ENCODE measurements at places on chromosomes 5 and 9.
A peak's percentile ranks its signal among the peaks of the same experiment; 100 is the strongest.

DNA sequence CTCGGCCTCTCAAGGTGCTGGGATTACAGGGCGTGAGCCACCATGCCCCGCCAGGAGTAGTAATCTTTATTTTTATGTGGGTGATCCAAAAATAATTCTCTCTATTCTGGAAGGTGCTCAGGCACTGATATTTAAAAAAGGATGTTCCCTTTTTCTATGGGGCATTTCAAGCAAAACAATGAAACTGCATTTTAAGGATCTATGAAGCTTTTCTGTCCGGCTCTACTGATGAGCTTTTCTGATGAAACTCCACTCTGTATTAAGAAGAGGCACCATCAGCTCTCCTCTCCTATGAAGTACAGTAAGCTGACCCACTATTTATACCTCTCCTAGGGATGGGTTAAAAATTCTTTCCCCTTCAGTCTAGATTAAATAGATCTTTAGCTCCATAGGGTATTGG is 7.4 kb downstream of the ADAM19 start:
- DNase-seq, result no peak

GRCh38 chr9:132879457-132880323 is 992 bp downstream of the SPACA9 start:
- DNase-seq, result no peak

DNA sequence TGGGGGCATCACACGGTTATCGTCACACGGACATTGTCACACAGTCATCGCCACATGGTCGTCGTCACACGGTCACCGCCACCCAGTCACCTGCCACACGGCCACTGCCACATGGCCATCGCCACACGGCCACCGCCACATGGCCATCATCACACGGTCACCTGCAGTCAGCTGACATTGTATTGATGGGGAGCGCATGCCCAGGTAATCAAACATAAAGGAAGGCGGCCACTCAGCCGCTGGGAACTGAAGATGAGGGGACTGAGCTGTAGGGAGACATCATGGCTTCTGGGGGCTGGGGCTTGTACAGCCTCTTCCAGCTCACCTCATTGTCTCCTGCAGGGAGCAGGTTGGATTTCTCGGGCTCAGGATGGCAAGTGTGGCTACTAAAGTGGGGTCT is 49.2 kb downstream of the MRPL36 start:
- DNase-seq, result no peak

GRCh38 chr9:98457726-98458370 is 202.4 kb upstream of the TBC1D2 start:
- DNase-seq, result no peak

DNA sequence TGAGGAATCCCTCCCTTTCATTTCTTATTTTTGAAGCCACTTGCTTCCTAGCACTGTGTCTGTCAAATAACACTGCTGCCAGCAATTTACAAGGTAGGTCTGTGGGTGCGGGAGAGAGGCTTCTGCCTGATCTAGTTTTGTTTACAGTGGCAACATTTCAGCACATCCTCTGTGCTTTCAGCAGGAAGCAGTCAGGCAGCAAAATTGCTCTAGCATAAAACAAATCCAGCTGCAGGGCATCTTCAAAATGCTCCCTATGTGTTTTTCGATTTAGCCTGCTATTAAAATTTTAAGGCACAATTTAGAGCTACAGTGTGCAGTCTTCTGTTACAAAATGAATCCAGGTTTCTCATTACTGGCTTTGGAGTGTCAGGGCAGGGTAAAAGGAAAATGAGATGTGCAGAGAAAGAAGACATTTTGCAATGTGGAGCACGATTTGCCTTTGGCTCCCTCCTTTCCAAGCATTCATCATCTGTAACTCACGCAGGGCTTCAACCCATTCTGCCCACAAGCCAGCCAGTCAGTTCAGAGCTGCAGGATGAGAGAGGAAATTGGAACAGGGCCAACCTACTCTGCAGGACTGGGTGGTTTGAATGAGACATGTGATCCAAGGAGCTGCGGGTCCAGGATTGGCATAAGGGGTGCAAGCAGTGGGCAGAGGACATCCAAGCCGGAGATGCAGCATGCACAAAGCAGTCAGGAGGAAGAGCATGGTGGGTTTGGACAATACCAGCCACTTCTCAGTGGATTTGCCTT is 143.4 kb upstream of the APC start:
- no peak for DNase-seq

- no peak for DNase-seq
Observed at GRCh38 chr9:92637326-92637725, 32.6 kb downstream of the IPPK start.

DNA sequence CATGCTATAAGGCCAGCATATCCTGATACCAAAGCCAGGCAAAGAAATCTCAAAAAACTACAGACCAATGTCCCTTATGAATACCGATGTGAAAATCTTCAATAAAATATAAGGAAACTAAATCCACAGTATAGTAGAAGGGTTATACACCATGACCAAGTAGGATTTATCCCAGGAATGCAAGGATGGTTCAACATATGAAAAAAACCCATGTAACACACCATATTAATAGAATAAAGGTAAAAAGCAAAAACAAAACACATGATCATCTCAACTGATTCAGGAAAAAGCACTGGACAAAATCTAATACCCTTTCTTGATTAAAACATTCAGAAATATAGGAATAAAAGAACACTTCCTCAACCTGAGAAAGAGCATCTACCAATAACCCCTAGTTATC is 6.1 kb downstream of the FBXL17 start:
- DNase-seq, result no peak

DNA sequence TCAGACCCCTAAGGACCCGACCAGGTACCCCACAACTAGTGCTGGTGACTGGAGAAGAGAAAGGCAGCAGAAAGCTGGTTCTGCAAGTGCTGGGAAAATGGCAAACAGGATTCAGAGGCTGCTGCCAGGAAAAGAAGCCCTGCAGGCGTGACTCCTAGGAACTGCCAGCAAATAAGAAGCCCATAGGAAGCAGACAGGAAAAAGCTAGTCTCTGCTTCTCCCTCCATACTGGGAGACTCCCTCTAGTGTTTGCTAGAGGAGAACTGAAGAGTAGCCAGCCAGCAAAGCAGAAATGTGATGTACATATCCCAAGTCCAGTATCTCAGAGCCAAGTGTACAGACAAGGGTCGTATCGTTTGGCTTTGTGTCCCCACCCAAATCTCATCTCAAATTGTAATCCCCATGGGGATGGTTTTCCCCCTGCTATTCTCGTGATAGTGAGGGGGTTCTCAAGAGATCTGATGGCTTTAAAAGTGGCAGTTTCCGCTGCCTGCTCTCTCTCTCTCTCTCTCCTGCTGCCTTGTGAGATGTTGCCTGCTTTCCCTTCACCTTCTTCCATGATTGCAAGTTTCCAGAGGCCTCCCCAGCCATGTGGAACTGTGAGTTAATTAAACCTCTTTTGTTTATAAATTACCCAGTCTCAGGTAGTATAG is 38.1 kb upstream of the TUSC1 start:
- DNase-seq, result no peak

- no peak for DNase-seq
Observed at GRCh38 chr5:129103397-129103796, 8.8 kb downstream of the ISOC1 start.

DNA sequence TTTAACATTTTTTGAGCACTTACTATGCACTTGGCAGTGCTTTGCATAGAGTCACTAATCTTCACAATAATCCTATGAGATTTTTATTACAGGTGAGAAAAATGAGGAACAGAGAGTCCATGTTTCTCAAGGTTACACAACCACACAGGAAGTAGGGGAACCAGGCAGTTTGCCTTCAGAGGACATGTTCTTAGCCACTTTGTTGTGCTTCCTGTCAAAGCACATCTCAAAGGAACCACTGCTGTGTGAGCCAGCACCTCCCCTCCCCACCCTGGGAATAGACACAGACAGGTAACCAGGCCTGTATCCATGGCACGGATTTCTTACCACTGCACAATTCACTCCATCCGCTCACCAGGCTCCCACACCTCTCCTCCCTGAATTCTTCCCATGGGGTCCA is 6.3 kb upstream of the DNAJB5 start:
- DNase-seq, result no peak

GRCh38 chr9:121690316-121690715 is 38.9 kb downstream of the DAB2IP start:
- no peak for DNase-seq

- no peak for DNase-seq
Observed at GRCh38 chr5:142600092-142600491, 85.8 kb downstream of the FGF1 start.

DNA sequence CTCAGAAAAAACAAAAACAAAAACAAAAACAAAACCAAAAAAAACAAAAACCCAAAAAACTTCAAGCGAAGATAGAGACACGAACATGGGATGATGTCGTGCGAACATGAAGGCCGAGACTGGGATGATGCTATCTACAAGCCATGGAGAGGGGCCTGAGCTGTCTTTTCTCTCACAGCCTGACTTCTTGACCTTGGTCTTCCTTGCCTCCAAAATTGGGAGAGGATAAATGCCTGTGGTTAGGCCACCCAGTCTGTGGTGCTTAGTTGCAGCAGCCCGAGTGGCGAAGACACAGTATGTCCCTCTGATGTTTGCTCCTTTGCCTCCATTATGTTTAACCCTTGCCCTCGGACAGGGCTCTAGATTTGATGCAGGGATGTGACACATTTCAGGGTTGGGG is 130.4 kb upstream of the BASP1 start:
- no peak for DNase-seq

DNA sequence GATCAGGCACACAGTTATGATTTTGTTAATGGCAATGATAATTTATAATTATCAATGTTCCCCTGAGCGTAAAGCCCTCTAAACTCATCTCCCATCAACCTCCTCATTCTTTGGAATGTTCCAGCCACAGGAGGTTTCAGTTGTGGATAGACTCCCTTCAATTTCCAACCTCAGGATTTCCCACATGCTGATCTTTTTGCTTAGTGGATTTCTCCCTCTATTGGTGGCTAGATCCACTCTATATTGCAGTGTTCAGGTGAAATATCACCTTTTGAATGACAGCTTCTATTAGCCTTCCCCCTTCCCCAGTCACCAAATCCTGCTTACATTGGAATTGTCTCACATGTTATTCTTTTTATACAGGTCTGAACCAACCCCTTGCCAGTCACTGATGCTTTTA is 113.9 kb downstream of the CDH10 start:
- DNase-seq, result no peak

DNA sequence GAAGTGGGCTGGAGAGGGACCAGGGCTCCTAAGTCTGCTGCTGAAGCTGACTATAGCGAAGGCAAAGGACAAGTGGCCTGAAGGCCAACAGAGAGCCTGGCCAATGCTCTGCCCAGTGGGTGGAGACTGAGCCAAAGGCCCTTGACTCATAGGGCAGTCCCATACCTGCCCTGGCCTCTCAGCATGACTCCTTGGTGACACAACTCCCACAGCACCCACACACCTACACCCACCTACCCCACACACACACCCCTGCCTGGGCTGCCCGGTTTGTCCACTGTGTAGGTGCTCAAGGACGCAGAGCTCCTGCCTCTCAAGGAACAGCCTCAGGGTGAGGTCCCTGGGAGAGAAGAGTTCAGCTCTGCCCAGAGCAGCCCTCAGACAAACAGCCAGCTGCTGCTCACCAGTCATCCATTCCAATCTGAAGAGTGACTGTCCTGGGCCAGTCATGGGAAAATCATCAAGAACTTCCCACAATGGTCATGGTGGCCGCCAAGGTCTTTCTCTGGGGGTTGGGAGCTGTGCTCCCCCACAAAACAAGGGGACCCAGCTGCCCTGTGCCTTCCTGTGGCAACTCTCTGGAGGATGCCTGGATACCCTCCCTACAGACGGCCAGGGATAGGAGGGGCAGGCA is 5.0 kb downstream of the TNIP1 start:
- DNase-seq, result no peak

GRCh38 chr5:133113331-133114061 is 61.7 kb downstream of the HSPA4 start:
- no peak for DNase-seq

DNA sequence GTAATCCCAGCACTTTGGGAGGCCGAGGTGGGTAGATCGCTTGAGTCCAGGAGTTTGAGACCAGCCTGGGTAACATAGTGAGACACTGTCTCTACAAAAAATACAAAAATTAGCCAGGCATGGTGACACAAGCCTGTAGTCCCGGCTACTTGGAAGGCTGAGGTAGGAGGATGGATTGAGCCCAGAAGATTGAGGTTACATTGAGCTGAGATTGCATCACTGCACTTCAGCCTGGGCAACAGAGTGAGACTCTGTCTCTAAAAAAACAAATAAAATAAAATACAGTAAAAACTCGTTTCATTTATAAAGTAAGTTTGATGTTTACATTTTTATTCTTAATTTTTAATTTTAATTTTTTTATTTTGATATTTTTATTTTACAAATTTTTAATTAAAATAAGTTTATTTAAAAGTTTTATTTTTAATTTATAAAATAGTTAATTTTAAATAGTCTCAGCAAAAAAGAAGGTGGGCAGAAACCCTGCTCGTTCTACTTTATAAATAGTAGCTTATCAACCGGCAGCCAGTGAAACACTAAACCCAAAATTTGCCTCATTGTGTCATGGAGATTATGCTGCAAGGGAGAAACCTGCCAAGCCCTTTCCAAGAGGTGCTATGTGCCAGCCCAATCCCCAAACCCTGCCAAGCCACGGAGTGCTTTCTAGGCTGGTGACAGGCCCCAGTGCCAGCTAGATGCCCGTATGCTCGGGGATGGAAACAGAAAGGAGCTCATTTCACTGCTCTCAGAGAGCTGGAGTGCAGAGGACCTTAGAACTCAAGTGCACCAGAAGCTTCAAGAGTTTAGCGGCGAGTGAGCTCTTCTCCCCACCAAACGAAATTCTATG is 38.9 kb downstream of the SERINC5 start:
- no peak for DNase-seq

DNA sequence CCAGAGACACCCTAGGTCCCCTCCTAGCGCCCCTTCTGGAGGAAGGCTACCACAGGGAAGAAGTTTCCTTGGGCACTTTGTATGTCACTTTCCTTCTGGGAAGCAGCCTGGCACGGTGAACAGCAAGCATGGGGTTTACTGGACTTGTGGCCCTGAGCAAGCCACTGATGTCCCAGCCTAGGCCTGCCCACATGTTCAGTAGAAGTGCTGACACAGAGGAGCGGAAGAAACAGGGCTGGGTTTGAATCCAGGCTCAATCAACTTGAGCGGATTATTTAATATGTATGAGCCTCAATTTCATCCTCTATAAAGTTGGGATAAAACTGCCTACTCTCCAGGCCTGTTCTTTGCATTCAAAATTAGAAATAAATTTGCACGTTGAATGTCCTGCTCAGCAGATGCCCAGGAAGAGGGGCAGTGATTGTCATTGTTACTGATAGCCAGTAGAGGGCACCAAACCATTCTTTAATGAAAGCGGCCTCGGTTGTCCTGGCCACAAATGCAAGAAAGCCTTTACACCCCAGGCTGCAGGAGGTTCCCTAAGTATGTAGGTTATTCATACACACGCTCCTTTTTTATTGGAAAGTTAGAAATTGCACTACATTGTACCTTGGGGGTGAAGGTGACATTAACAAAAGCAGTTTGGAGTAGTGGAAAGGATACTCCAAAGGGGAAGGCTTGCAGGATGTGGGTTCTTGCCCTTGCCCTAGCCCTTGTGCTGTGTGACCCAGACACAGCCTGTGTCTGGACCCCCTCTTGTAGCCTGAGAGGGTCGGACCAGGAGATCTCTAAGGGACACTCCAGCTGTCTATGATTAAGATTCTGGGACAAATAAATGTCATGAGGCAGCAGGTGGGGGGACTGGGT is 13.4 kb upstream of the XPA start:
- peak; percentile 17 for DNase-seq
